ENCODE measurements at places on chromosomes 3 and 15.

GRCh38 chr3:42050126-42050525 is 41.0 kb upstream of the TRAK1 start:
- no peak for DNase-seq

DNA sequence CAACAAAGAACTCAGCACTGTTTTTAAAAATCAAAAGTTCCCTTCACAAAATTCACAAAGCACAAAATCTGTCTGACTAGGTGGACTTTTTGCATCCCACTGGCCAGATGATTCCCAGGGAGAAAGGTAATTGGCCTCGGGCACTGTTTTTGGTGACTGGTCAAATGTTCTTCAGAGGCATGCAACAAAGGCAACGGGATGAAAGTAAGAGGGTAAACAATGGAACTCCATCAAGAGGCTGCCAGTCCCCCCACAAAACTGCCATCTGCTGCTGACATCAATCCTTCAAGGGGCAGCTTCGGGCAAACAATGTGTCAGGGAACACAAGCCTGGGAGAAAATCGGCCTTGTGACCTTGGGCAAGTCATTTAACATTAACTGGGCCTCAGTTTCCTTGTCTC is 3.3 kb downstream of the SRGAP3 start:
- DNase-seq = no peak

DNA sequence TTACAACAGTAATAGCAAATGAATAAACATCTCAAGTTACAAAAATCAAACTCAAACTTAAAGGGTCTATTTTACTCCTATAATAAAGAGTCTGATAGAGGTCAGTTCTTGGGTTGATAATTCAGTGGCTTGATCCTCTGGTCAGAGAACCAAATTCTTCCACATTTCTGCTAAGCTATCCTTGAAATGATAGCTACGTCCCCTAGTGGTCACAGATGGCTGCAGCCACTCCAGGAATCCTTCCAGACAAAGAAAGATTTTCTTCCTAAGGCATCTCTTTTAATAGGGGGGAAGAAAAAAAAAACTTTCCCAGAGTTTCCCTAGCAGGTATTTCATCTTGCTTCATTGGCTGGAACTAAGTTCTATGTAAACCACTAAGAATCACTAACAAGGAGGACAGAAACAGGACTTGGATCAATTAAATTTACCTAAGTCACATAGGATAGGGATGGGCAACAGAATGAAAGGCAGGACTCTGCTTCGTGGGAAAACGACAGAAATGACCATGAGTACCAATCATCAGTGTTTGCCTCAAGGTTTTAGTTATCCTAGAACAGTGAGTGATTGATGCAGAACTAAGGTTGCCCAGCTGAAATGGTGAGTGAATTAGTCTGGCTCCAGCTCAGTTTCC is 160.7 kb downstream of the STAC start:
- no peak for DNase-seq

DNA sequence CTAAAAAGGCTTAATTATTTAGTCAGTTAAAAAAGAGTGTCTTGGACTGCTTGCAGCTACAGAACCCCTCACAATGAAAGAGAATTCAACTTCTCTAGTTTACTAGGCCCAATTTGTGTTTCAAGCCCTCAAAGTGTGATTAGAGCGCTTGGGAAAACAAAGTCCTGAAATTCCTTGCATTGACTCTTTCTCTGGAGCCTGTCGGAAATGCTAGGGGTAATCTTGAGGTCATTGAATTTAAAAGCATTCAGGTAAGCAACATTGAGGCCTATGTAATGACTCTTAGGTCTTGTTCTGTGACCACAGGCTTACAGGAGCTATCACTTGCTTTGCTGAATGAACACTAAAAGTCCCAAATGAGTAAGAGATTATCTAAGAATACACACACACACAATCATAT is 186.0 kb downstream of the NLGN1 start:
- DNase-seq = no peak

- DNase-seq = no peak
Observed at GRCh38 chr3:40333416-40333815, 23.9 kb downstream of the EIF1B start.

DNA sequence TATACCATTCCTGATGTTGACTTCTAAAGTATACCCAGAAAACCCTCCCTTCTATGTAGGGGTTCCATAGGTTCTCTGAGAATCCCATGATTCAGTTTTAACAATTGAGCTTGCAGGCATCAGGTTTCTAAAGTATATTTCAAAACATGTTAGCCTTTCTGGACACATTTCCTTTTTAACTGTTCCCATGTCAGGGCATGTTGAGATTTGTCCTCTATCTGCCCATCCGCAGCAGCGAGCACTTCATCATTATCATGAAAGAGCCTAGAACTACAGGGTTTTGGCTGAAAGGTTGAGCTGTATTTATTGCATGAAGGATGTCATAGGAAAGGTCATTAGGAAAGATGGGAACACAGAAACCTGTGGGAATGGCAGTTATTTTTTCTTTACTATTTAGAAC is 201.1 kb upstream of the BHLHE40 start:
- DNase-seq = no peak

DNA sequence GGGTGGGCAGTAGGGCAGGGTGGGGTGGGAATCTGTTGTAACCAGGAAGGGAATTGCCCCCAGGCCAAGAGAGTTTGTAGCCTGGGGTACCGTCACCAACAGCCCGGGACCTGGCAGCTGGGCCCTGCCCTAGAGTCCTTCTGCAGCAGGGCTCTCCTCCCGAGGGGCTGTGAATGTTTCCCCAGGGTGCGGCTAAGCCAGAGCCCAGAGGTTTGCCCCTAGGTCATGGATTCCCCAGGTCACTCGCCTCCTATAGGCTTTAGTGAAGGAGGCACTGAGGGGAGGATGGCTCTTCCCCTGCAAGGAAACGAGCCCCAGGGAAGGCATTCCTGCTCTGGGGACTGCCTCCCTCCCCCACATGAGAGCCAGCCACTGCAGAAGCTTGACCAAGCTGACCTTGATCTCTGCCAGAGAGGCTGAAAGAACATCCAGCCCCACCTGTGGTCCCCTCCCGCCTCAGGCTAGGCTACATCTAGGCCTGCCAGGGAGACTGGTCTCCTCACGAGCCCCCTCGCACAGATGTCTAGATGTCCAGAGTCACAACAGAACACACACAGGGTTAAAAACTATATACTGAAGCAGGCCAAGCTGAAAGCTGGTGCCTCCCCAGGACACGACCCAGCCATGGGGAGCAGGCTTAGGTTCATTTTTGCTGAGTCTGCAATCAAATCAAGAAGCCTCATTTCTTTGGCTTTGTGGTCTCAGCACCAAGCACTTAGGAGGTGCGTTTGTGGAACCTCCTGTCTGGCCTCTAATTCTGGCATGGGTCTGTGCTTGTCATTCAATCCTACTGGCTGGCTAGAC is 69.1 kb upstream of the TAMM41 start:
- DNase-seq = no peak

- DNase-seq = no peak
Observed at GRCh38 chr3:160568989-160569388, 3.6 kb upstream of the KPNA4 start.

- no peak for DNase-seq
Observed at GRCh38 chr3:58324391-58325390, 8.0 kb upstream of the PXK start.

DNA sequence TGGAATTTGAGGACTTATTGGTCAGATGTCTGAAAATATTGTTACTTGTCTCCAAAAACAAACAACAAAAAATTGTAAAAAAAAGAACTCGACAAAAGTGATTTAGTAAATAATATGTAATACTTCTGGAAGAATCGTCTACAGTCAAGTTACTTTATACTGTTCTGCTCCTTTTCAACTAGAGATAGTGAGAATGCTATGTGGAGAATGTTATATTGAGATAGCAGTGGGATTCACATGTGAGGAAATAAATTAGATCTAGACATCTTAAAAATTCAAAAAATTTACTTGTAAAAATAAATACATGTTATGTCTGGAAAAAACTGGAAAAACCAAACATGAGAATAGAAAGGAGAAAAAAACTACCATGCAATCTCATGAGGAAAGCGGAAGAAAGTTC is 64.9 kb downstream of the SGO1 start:
- DNase-seq = no peak

DNA sequence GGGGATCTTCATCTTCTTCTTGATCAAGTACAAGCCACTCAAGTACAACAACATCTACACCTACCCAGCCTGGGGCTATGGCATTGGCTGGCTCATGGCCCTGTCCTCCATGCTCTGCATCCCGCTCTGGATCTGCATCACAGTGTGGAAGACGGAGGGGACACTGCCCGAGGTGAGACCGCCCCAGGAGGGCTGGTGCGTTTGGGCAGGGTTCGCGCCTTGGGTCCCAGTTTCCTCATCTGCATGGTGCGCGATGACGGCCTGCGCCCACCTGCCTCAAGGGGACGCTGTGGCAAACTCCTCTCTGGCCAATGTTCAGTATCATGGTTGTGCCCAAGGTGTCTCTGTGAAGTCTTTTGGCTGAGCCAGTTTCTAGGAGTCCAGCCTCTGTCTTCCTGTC is 57.5 kb upstream of the SLC6A1 start:
- no peak for DNase-seq

- no peak for DNase-seq
Observed at GRCh38 chr3:37301980-37302708, 127.8 kb upstream of the LRRFIP2 start.

GRCh38 chr3:108546247-108546646 is 35.9 kb upstream of the MYH15 start:
- DNase-seq = no peak

GRCh38 chr3:58029842-58030584 is 21.8 kb downstream of the FLNB start:
- no peak for DNase-seq

DNA sequence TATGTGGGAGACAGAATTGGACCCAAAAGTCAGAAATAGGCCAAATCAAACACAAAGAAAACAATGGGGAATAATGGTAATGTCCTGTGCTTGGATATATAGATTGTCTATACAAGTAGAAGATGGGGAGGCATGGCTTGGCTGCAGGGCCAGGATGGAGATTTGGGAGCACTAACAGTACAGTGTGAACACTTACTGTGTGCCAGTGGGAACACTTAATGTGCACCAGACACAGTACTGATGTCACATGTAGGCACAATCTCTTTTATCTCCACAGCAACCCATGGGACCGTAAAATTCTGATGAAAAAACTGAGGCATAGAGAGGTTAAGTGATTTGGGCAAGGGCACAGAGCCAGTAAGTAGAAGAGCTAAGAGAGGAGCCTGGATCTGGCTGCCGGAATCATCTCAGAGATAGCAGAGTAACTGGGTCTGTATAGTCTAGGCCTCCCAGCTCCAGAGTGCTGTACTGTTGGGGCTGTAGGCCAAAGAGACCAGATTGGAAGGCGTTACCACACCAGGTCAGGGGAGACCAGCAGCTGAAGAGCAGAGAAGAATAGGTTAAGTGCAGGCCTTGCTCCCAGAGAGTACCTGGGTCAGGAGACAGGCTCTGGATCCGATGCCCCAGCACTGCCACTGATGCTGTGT is 63.3 kb downstream of the RLBP1 start:
- DNase-seq = no peak

- no peak for DNase-seq
Observed at GRCh38 chr3:109339714-109340648, 2.6 kb upstream of the DPPA4 start.

- DNase-seq = no peak
Observed at GRCh38 chr3:196537319-196537984, 22.3 kb upstream of the SMCO1 start.

Data from HS-27A (cell line).